Amniotic stem cell (primary cell): ENCODE measurements at places on chromosomes 3 and 15.

DNA sequence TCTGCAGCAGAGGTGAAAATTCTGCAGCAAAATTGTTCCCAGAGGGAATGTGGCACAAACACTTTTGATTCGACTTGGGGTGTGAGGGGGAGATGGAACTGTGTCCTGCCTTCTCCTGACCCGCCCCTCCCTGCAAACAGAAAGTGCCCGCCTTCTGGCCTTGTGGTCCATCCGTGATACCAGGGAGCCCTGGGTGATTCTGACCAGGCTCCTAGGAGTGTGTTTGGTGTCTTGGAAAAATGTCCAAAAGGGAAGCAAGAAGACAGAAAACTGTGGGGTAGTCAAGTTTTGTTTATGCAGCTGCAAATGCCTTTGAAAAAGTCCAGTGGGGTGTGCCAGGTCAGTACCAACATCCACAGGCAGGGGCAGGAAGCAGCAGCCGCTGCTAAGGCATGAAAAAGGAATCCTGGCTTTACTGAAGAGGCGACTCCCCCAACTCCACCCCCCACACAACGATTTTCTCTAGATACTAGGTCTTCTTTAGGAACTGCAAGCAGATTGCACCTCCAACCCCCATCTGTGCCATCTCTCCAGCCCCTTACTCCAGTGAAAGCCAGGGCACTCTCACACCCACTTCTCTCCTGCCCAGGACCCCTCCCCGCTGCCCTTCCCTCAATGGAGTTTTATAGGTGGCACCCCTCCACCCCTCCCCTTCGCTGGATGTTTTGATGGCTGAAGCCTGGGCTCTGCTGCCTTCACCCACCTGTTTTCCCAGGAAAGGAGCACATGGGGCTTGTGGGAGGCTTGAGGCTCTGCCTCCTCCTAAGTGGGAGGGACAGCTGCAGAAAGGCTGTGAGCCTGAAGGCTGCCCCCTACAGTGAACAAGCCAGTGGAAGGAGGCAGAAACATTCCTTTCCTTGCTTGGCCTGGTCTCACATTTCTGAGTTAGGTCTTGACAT lies 82.4 kb upstream of the HERC1 start:
- no peak for DNase-seq

DNA sequence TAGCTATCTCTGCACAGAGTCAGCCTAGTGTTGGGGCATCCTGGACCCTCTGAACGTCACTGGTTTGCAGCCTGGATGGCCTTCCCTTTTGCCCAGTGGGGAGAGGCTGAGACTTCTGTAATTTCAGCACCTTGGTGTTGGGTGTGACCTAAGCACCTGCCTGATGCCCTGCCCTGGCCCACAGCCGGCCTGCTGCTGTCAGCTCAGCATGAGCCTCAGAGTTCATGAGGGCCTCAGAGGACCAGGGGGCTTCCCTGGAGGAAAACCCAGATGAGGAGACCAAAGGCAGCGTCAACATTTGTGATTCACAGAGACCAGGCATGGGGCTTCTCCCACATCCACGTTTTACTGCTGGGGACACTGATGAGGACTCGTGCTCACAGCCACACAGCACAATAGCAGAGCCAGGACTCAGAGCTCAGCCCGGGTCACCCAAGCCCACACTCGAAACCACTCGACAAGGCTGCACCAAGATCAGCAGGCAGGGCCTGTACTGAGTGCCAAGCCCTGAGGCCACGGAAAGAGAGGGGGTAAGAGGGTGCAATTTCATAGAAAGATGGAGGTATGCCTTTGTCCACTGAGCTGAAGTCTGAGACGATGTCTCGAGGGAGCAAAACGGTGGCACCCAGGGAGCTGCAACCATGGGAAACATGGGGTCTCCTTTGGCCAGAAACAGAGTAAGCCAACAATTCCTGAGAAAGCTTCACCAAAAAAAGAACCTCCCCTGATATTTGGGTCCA lies 9.9 kb upstream of the GP9 start:
- DNase-seq, result no peak

GRCh38 chr15:77468896-77469295 lies 48.2 kb downstream of the HMG20A start:
- DNase-seq, result no peak

- no peak for DNase-seq
Observed at GRCh38 chr3:126358038-126358815, 1.0 kb upstream of the KLF15 start.
